ENCODE measurements at places on chromosomes 1 and 21.
A peak's percentile ranks its signal among the peaks of the same experiment; 100 is the strongest.

DNA sequence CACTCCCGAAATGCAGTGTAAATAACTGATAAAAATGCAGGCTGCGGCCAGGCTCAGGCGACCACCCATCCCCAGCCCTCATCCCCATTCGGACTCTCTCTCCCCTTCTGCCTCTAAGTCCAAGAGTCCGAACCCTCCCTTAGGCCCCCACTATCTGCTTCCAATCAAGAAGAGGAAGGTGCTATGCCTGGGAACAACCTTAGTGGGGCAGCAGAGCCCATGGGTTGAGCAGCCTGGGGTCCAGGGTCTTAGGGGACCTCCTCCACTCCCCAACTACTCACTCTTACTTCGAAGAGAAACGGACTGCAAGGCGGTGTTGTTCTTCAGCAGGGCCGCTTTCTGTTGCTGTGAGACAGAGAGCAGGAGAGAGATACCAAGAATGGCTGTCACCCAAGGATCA is 12.2 kb downstream of the ARHGEF2 start:
- DNase-seq = no peak

- no peak for DNase-seq
These were observed 53.2 kb downstream of the DNAJC6 start for GRCh38 chr1:65362545-65362944.

GRCh38 chr1:165487921-165488320 is 43.0 kb upstream of the RXRG start:
- no peak for DNase-seq

GRCh38 chr1:225824533-225824941 is 14.6 kb downstream of the EPHX1 start:
- DNase-seq = no peak

GRCh38 chr1:204651843-204652421 is 33.6 kb downstream of the LRRN2 start:
- no peak for DNase-seq

DNA sequence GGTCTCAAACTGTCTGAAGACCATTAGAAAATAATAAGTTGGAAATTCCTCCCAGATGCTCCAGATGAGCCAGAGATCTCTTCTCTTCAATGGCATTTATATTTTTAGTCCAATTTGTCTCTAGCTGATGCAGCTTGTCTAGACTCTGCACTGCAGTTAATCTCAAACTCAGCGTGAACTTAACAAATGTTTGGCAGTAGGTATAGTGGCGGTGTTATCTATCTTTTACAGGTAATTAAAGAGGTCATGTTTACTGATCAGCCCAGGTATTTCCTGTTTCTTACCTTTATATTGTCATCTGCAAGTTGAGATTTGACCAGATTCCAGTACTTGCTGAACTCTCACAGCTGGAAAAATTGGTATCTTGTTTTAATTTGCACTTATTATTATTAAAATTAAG is 1024.5 kb upstream of the ADGRL2 start:
- DNase-seq = no peak

DNA sequence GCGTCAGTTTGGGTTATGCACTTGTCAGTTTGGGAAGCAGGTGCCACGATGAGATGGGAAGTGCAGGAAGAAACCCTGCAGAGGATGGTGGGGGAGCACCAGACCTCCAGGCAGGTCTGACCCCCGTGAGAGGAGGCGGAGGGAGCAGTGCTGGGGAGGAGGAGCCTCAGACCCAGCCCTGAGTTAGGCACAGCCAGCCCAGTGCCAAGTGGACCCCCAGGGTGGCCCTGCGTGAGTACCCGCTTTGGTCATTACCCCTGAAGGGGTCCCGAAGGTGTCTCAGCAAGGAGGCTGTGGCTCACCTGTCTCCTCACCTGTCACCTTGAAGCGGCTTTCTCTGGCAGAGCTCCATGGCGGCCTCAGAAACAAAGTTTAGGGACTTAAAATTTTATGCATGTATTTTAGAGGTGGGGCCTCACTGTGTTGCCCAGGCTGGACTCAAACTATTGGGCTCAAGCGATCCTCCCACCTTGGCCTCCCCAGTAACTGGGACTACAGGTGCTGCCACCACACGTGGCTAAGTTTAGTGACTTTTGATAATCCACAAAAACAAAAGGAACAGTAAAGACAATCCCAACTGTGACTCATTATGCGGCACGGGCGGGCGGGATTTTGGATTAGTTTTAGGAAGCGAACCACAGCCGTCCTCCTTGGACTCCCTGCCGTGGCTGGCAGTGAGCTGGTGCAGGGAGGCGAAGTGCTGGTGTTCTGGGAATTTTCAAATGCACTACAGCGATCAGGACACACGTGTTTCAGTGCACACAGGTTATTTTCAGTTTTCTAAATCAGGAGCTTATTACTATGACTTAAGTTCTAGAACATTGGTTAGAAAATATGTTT is 4.7 kb downstream of the AGPAT3 start:
- no peak for DNase-seq

GRCh38 chr1:24957016-24957807 is 27.1 kb upstream of the RUNX3 start:
- DNase-seq = no peak

- no peak for DNase-seq
These were observed 63.3 kb downstream of the DHRS3 start for GRCh38 chr1:12554521-12555305.

DNA sequence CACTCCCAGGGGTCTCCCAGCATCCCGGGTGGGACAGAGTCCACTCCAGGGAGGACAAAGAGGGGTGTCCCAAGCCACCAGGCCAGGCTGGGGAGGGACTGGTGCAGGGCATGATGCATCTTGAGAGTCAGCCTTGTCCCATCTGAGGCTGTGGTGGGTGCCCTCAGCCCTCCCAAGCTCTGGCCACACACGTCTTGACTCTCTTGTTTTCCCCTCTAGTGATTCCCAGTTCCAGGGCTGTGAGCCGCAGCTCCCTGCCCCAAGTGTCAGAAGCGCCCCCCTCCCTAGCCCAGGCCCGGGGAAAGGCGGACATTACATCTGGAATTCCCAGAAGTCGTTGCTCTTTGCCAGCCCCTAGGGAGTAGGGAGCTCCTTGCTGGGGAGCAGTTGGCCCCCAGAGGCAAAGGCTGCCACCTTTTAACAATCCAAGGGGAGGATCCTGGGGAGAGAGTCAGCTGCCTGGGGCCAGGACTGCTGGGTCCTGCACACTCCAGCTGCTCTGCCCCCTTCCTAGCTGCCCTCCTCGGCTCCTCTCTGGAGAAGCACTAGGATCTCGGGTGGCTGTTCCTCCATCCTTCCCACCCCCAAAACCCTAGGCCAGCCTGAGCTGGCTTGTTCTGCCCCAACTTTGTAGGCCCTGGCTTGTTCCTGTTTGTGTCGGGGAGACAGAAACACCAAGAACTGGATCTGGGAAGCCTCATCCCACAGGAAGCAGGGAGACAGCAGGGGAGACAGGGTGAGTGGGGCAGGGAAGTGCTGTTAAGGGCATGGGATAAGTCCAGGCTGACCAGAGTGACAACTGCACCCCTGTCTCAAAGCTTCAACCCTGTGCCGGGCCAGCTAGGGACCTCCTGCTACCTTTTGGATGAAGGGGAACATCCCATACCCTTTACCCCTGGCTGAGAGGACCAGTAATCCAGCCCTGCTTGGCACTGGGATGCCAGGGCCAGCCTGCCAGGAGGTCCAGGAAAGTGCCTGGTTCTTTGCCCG is 3.2 kb upstream of the PTPN7 start:
- DNase-seq = no peak

GRCh38 chr1:174413632-174414031 is 34.1 kb upstream of the GPR52 start:
- peak; percentile 6 for DNase-seq

DNA sequence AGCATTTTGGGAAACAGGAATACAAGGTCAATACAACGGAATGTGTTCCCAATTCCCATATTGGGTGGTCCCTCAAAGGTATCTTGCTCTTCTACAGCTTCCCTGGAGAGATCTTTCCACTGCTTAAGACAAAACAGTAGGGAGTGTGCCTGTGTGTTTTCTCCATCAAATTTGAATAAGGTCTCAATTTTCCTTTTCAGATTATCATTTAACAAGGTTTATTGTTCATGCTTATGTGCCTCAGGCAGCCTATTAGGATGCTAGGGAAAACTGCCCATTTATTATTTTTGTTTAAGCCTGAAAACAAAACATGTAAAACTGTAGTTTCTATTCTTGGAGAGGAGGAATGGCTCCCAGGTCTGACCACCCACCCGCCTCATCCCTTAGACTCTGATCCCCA is 622.7 kb downstream of the LMO4 start:
- no peak for DNase-seq
